ENCODE measurements at places on chromosomes 1 and 21. TPM values are rescaled to one million over a fixed set of nuclear protein-coding genes. Genes with fewer than 3 reads are reported as not detected.
A peak's percentile ranks its signal among the peaks of the same experiment; 100 is the strongest.

- peak; percentile 78 for ATAC-seq
Measured at GRCh38 chr1:224132901-224133300, 19.0 kb downstream of the FBXO28 start.

- no peak for ATAC-seq
Measured at GRCh38 chr1:168400139-168400538, 119.5 kb downstream of the TBX19 start.

Gene GOLT1A
- total RNA-seq: not detected

GRCh38 chr1:168736520-168736919, 7.5 kb upstream of the DPT start:
- no peak for ATAC-seq

DNA sequence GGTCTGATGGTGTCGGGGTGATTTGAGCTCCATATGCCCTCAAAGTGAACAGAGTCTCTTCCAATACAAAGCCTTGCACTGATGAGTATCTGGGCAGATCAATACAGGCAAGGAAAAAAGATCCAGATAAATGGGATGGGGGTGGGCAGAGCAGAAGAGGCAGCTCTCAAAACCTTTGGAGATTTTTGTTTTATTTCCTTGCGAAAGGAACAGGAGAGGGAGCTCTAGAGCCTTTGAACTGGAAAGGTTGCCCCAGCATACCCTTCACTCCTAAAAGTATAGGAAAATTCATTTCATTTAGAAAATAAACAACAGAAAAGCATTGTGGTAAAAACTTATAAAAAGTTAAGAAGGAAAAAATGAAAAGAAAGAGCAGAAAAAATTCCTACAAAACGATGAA, 31.4 kb upstream of the OLIG2 start:
- ATAC-seq: no peak

DNA sequence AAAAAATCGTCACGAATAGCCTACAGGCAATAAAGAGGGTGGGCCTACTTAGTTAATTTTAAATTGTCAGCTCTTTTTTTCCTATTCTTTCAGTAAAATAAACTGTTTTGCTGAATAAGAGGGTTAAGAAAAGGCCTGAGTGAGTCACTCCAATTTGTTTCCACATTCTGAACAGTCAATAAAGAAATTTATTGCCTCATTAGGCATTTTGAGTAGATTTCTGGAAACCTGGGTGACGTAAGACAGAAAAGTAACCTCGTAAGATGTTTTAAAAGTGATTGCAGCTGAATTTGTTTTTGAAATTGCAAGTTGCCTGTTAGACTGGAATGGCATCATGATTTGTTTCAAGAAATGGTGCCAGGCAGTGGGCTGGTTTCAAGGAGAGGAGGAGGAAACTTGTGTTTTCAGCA, 439.3 kb downstream of the USP25 start:
- ATAC-seq: peak; percentile 29

Gene OR2L13
- not detected for total RNA-seq

DNA sequence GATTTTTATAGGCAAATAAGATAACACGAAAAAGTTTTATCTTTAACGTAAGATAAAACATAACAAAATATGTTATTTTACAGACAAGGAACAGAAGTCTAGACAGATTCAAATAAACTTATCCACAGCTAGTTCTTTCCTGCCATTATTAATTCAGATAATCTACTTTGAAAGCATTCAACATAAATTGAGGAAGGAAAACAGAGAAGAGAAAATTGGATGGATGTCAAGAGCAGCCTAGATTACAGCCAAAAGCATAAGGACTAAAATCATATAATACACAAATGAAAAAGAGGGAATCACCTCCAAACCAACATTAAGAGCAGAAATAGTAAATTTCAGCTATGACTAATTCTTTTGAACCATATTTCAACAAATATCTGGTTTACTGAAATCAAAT, 15.5 kb downstream of the TRIM33 start:
- ATAC-seq: no peak

Gene HEYL
- total RNA-seq: 0.44 TPM

GRCh38 chr1:205444931-205445645, 10.8 kb downstream of the BLACAT1 start:
- ATAC-seq: peak; percentile 23

DNA sequence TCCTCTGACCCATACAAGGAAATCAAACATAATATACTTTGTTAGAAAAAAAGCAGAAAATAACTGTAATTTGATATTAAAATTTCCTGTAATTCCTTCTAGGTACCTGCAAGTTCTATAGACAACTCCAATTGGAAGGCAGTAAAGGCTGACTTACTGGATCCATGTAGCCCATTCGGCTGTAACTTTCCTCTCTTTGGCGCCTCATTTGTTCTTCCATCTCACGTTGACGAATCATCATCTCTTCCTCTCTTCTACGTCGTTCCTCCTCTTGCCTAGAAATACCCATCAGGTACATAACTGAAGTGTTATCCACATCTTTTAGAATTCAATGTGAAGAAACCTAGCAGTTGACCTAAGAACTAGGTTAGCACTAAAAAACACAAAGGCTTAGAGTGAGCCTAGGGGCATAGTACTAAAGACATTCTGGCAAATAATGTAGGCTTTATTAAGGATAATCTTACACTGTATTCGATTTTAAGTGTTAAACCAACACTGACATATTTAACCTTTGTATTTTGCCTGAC, 5.1 kb downstream of the SFPQ start:
- no peak for ATAC-seq

DNA sequence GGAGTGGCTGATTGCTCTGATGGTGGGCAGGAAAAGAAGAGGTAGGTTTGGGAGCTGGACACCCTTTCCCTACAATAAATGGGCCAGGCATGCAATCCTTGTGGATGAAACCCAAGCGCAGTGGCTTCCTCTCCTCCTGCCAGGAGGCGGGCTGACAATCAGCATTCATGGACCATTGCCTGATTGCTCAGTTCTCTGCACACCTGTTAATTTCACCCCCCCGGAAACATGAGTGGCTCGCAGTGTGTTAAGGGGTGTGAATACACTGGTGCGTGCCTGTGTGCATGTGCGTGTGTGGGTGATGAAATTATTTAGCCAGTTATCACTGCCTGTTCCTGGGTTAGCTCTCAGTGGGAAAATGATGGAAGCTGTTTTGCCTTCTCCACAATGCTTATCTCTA, 310.7 kb downstream of the PCP4 start:
- ATAC-seq: no peak

GRCh38 chr1:223811634-223812101, 34.1 kb downstream of the TP53BP2 start:
- peak; percentile 48 for ATAC-seq

- no peak for ATAC-seq
Measured at GRCh38 chr1:25106976-25107642, 125.2 kb downstream of the SYF2 start.

All from esophagus mucosa (tissue), 1 donor.